Large intestine (tissue), 12 donors: ENCODE measurements at places on chromosomes 5 and 9.

DNA sequence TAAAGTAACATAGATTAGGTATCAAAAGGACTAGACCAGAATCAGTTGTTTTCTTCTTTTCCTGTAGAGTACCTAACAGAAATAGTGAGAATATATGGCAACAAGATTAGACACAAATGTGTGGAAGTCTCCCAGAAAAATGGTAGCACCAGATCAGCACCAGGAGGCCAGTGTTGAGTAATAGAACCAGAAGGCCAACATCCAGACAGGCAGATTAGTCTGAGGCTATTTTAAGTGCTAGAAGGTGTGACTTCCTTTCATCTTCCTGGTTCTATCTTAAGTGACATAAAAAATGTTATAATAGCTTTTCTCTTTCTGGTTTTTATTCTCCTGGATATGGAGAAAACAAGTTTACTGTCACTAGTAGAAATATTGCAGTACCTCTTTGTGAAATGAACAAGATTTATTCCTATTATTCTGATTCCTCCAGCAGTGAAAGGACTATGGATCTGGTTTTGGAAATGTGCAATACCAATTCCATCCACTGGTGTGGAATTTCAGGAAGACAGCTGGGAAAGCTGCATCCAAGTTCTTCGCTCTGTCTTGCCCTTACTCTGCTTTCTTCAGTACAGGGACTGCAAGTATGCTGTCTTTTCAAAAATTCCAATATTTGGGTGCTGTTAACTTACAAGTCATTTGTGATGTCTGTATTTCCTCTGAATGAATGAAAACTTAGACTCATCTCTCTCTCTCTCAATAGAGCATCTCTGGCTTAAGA is 39.1 kb downstream of the SHLD3 start:
- DNase-seq = no peak
- no peak overlapping the region for H3K4me3 ChIP-seq
- H3K4me1 ChIP-seq = no peaks in the 10 kb centered on the region
- no peaks in the 10 kb centered on the region for H3K27me3 ChIP-seq
- no peak overlapping the region for H3K27ac ChIP-seq

- no peaks in the 10 kb centered on the region for H3K27me3 ChIP-seq
- DNase-seq = no peak
- H3K36me3 ChIP-seq = no peaks in the 10 kb centered on the region
- no peak overlapping the region for H3K4me3 ChIP-seq
- H3K4me1 ChIP-seq = peaks cover 24% of the 10 kb centered on the region
Measured at GRCh38 chr5:143162810-143163209, 240.7 kb downstream of the NR3C1 start.

- H3K36me3 ChIP-seq = peaks cover 3% of the 10 kb centered on the region
- DNase-seq = no peak
- H3K27me3 ChIP-seq = no peaks in the 10 kb centered on the region
- peaks cover 25% of the 10 kb centered on the region for H3K4me1 ChIP-seq
Measured at GRCh38 chr5:179758955-179759354, 26.3 kb downstream of the MAML1 start.

DNA sequence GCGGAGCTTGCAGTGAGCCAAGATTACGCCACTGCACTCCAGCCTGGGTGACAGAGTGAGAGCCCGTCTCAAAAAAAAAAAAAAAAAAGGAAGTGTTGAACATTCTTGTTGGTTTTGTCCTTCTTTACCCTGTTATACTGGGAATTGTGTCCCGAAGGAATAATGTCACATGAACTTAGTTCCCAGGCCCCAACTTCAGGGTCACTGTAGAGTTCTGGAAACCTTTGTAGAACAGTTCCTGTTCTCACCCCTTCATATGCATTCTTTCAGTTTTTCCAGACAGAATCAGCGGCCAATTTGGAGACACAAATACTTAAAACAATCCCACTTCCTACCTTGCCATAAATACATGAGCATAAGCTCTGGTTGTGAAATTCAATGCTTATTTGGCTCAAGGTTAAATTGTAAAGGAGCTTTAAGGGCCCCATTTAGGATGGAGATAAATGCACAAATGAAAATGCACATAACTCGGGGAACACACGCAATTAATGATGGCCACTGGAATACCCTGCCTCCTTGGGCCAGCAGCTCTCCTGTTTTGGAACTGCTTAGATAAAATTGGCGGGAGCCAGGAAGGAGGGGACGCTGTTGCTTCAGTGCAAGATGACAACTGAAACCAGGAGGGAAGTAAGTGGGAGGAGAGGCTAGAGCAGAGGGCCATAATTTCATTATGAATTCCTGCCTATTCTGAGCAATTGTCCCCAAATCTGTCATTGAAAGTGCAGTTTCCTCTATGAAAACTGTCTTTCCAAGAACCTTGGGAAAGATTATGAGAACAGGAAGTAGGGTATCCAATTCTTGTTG is 153.7 kb downstream of the FGF1 start:
- H3K27ac ChIP-seq = no peak overlapping the region
- H3K4me3 ChIP-seq = no peak overlapping the region
- no peak for DNase-seq
- peaks cover 4% of the 10 kb centered on the region for H3K4me1 ChIP-seq
- H3K27me3 ChIP-seq = no peaks in the 10 kb centered on the region

DNA sequence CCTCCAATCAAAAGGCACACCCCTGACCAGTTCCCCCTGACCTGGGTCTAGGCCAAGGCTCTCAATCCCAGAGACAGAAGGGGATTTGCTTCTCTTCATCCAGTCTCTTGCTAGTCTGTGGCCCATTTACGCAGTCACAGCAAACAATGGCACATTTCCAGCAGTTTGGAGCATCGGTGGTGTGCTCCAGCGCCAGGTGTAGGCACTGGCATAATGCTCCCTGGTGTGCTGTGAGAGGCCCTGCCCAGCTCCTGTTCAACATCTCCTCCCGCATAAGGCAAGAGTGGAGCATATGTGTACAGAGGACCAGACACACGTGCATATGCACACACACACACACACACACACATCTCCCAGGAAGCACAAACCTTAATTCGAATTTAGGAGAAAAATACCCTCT is 79.5 kb upstream of the ERCC6L2 start:
- no peaks in the 10 kb centered on the region for H3K4me1 ChIP-seq
- no peak overlapping the region for H3K27ac ChIP-seq
- H3K4me3 ChIP-seq = no peak overlapping the region
- DNase-seq = no peak
